ENCODE measurements at places on chromosomes 5 and 9.

GRCh38 chr5:161975350-161975749, 92.2 kb upstream of the GABRG2 start:
- DNase-seq = no peak

- DNase-seq = no peak
These were observed 799.3 kb upstream of the NUDT12 start for GRCh38 chr5:104361932-104362331.

DNA sequence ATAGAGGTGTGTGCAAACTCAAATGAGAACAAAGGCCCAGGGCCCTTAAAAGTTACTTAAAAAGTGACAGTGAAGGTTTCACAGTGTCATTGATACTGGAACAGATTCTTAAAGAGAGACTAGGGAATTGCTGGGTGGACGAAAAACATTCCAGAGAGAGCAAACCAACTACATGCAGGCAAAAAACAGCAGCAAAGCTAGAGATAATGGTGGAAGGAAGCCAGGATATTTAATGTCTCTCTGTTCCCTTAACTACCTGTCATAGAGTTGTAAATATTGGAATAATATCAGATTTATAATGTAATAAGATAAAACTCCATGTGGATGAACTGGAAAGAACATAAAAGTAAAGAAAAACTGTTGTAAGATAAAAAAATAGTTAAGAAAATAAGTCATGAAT, 508.6 kb downstream of the TAF11L14 start:
- no peak for DNase-seq

GRCh38 chr5:95962785-95963184, 1.1 kb upstream of the ELL2 start:
- DNase-seq = no peak

GRCh38 chr5:107450531-107450930, 220.2 kb downstream of the EFNA5 start:
- no peak for DNase-seq

GRCh38 chr5:56264417-56265025, 31.4 kb upstream of the ANKRD55 start:
- no peak for DNase-seq

- no peak for DNase-seq
These were observed 126.5 kb upstream of the PAM start for GRCh38 chr5:102628441-102629175.

DNA sequence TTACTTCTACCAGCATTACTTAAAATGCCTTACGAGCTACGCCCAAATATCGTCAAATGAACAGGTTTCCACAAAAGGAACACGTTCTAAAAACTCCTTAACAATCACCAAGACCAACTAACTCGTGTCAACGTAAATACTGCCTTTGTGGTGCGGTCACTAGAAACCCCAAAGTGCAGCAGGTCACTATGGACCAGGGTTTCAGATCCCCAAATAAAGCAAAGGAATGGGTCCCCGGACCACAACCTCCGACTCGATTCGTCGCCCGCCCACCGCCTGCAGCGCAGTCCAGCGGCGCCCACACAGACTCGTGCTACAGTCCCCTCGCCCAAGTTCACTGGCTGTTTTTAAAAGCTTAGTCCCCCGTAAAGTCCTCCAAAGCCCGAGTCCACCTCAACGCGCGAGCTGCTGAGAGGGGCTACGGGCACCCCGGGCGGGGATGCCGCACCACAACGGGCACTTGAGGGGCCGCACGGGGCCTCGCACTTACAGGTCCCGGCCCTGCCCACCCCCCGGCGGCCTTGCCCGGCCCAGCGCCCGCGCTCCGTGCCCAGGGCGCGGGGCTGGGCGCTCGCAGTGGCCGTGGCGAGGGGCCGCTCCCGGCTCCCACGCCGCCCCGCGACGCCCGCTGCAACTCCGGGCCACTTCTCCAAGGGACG, 1.1 kb downstream of the NFIB start:
- DNase-seq = no peak

- peak; percentile 82 for DNase-seq
These were observed 13.2 kb upstream of the ZBTB43 start for GRCh38 chr9:126791406-126792230.

GRCh38 chr9:136437839-136438547, 1.7 kb downstream of the INPP5E start:
- no peak for DNase-seq

DNA sequence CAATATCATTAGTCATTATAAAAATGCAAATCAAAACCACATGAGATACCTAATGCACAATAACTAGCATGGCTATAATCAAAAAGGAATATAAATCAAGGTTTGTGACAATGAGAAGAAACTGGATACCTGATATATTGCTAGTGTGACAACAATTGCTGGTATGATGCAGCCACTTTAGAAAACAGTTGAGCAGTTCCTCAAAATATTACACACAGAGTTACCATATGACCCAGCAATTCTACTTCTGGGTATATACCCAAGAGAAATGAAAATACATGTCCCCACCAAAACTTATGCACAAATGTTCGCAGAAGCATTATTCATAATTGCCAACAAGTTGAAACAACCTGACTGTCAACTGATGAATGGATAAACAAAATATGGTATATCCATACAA, 339.7 kb upstream of the POU5F2 start:
- no peak for DNase-seq

- no peak for DNase-seq
These were observed 83.7 kb upstream of the ORM1 start for GRCh38 chr9:114238891-114239875.

DNA sequence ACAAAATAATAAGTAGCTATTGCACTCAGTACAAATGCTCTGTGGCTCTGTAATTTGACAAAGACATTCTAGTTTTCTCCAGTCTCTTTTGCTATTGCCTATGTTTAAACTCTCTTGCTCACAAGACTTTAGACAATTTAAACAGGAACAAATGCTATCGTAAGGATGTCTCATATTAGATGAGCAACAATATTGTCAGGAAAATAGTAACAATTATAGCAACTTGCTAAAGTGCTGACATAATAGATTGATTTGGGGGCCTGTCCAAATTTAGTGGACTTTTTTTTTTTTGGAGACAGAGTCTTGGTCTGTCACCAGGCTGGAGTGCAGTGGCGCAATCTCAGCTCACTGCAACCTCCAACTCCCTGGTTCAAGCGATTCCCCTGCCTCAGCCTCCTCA, 11.8 kb downstream of the KIF2A start:
- no peak for DNase-seq

- no peak for DNase-seq
These were observed 19.1 kb downstream of the PTGS1 start for GRCh38 chr9:122389799-122390481.

DNA sequence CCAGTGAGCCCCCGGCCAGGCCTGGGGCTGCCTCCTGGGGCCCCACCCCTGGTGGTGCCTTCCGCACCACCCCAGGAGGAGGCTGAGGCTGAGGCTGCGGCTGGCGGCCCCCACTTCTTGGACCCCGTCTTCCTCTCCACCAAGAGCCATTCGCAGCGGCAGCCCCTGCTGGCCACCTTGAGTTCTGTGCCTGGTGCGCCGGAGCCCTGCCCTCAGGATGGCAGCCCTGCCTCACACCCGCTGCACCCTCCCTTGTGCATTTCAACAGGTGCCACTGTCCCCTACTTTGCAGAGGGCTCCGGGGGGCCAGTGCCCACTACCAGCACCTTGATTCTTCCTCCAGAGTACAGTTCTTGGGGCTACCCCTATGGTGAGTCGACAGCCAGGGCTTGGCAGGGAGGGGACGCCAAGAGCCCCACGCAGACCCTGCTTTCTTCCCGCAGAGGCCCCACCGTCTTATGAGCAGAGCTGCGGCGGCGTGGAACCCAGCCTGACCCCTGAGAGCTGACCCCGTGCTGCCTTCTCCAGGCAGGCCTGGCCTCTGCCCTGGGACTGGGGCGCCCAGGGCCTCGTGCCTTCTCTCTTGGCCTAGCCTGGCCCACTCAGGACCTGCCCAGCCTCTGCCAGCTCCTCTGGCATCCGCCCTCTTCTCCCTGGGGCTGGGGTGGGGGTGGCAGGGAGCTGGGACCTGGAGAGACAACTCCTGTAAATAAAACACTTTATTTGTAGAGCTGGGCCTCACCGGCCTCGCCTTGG, 4.0 kb upstream of the EHMT1 start:
- DNase-seq = no peak

DNA sequence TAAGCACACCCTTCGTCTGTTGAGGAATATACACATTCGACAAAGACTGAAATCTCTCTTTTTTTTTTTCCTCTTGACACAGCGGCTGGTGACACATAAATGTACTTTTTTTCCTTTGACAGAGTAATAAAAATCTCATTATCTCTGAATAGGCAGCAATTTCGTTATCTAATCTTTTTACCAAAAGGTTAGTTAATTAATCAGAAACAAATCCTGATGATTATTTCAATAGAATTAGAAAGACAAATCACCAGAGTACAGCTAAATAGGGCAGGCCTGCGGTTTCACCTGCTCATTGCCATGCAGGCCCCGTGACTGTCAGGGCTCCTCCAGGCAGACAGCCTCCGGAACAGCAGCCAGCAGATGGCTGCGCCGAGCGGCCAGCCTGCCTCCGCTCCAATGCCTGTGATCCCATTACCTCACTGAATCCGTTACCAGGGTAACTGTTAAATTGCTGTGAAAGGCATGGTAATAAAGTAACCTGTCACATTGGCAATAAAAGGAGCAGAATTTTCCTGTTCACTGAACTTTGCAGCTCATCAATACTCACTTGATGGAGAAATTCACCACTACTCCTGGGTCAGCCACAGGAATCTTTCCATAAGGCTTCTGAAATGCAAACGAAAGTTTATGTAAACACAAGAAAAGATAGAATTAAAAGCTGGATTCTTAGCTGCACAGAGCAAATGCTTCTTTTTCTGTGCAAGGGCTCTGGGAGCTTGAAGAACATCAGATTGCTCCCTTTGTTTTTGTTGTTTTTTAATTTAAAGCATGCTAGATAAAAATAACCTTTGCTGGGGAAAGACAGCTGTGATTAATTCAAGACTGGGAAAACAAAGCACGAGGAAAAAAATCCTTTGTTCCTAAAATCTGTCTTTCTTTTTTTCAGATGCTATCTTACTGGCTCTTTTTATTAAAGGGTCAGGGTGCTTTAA, 666.4 kb upstream of the ZNF608 start:
- peak; percentile 95 for DNase-seq

GRCh38 chr9:13282998-13283397, 3.5 kb upstream of the MPDZ start:
- DNase-seq = no peak

DNA sequence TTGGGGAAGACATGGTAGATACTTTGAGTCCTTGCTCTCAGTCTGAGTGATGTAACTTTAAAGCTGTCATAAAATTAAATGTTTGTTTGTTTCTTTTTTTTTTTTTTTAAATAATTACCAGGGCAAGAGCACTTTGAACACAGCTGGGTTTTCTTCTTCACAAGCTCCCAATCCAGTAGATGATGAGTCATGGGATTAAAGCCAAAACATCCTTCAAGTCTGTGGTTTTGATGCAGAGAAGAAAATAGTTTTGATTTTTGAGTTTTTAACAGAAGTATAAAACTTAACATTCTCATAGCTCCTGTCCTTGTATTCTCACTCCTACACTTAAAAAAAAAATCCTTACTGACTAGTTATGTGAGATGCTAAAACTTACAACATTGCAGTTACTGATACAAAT, 34.8 kb upstream of the IL31RA start:
- peak; percentile 10 for DNase-seq

DNA sequence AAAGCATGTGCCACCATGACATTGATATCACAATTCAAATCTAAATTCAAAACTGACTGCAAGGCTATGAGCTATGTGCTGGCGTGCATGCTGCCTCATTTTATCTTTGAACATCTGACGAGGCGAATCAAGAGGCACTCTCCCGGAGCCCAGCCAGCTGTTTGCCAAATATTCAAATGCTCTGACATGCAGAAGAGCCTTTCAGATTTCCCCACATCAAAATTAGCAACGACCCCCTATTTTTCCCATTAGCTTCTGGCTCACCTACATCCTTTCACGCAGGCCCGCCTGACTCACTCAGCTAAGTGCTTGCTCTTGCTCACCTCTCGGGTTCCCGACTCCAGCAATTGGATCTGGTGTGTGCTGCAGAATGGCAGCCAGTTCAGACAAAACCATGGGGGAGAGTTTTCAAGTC, 159.0 kb downstream of the NR2F1-AS1 start:
- DNase-seq = no peak

GRCh38 chr9:132733260-132733815, 63.1 kb downstream of the GTF3C4 start:
- no peak for DNase-seq

- DNase-seq = no peak
These were observed 12.8 kb downstream of the NCS1 start for GRCh38 chr9:130185017-130185416.

DNA sequence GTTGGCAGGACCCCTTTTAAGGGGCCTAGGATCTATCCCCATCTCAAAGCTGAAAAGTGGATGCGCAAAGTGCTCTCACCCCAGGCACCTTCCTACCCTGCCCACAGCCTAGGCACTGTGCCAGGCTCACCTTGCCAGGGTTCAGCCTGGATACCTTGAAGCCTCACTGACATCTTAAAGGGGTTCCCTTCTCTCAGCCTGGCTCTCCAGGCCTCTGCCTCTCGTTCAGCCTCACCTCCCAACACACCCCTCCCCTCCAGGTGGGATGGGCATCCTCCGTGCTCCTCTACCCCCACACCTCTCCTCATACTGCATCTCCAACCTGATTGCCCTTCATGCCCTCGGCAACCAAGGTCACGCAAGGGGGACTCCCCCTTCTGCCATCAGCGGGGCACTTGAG, 25.5 kb downstream of the TNIP1 start:
- DNase-seq = no peak

GRCh38 chr9:16598316-16598715, 272.2 kb downstream of the BNC2 start:
- no peak for DNase-seq

DNA sequence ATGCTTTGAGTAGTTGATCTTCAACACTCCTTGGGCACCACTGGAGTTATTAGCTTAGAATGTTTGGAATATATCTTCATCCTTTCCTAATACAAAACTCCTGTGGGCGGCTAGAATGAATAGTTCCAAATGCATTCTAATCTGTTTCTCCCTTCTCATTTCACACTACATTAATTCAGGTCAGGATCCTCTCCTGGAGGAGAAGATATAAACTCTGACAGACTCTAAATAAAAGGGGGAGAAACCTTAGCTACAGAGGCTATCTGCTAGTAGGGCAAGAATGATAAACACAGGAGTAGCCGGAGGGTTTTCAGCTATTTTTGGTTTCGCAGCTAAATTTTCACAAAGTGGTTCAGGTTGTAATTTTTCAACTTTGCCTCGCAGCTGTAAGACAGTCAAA, 45.2 kb upstream of the FAM240B start:
- DNase-seq = no peak

DNA sequence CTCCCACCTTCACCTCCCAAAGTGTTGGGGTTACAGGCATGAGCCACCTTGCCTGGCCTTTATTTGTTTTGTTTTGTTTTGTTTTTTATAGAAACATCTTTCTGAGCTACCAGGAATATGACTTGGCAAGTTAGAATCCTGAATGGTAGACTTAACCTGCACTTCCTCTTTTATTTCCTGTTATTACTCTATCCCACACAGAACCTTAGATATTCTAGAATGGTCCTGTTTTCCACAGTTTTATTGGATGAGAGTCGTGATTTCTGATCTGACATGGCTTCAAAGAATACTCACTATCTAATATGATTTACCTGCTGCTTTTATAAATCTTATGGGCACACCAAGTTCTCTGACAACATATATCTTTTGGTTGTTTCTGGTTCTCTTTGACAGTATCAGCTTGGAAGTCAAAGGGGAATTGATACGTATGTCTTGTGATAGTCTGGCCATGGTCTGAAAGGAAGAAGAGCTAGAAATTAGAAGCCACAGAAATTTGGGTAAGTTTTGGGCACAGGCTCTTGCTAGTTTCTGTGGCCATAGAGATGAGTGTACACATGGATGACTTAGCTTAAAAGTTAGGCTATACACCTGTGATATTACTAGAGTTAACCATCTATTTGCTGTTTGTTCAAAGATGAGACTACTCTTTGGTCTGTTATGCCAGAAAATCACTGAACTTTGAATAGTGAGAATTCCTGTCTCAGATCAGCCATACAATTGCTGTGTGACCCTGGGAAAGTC, 4.7 kb upstream of the PANK3 start:
- DNase-seq = no peak
